NCI-H526 (cell line): ENCODE measurements at places on chromosomes 2 and 18.

- no peak for DNase-seq
Measured at GRCh38 chr2:201866643-201867473, 60.5 kb downstream of the CDK15 start.

GRCh38 chr2:64522843-64523428 is 1.2 kb upstream of the AFTPH start:
- peak; percentile 94 for DNase-seq

- no peak for DNase-seq
Measured at GRCh38 chr18:6672821-6673308, 56.7 kb upstream of the ARHGAP28 start.

DNA sequence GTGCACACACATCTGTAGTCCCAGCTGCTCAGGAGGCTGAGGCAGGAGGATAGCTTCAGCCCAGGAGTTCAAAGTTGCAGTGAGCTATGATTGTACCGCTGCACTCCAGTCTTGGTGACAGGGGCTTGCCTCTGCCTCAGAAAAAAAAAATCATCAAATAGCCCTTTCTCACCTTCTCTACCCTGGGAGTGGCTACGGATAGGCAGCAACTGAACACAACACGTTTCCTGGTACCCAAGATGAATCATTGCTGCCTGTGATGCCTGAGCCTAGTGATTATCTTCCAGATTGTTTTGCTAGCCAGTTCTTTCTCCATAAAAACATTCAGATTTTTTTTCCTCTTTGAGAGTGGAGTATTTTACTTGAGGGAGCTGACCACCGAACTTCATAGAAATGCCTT is 13.5 kb downstream of the INPP4A start:
- no peak for DNase-seq

DNA sequence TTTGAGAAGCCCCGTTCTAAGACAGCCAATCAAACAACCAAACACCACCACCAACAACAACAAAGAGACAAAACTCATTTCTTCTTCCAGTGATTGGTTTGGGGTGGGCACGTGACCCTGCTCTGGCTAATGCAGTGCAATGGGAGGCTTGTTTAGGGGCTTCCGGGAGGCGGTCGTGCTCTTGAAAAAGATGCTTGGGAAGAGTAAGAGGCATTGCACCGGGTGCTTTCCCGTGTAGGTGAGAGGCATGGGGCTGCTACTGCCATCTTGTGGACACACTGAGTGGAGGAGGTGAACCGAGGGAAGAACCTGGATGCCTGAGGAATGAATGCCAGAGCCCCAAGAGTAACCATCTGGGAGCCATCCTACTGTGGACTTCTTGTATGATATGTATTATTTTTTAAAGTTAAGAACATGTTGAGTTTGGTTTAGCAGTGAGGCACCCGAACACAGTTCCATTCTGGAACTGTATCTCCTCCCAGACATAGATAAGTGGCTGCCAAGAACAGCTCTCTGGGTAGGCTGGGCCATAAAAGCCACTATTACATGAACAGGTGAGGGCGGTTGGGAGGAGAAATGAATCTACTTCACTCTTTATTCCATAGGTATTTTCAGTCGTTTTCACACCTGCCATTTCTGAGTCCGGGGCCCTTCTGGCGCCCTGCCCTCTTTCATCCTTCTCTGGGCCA is 19.1 kb upstream of the ARHGAP25 start:
- peak; percentile 86 for DNase-seq

GRCh38 chr2:228086561-228086960 is 94.9 kb downstream of the SPHKAP start:
- no peak for DNase-seq

DNA sequence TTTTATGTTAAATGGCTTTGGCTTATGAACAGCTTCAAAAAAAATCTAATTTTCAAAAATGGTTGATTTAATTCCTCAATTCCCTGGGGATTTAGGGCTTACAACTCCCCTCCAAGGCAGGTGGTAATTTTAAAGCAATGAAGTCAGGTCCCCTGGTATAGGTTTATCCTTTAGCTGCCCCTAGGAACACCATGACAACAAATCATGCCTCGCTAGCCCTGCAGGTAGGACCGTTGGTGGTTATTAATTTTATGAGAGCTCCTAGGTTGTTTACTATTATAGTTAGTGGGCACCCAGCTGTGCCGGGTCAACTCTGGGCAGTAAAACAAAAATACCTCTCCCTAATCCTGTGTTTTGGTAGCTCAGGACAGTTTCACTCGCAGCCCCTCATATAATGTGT is 26.2 kb upstream of the MBOAT2 start:
- peak; percentile 3 for DNase-seq

DNA sequence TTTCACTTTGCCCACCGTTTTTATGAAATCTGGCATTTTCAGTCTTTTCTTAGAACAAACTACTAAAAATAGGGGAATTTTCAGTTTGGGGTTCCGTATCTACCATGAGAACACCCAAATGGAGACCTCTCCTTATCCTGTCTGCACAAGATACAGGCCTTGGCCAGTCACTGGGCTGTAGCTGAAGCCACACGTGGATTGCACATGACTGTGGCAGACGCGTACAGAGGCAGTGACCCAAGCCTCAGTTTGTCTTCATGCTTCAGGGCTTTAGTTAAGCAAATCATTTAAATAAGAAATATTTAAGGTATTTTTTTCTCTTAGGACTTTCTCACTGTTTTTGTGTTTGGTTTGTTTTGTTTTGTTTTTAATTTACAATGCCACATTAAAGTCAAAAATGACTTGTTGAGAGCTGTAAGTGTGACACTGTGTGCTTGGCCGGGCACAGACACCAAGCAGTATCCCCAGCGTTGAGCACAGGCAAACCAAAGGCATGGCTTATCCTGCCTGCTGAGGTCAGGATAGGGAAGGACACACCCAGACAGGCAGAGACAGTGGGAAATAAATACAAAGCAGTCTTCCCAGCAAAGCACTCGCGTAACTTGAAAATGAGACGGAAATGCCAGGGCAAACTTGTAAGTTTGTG is 53.3 kb downstream of the TRAPPC12 start:
- no peak for DNase-seq

DNA sequence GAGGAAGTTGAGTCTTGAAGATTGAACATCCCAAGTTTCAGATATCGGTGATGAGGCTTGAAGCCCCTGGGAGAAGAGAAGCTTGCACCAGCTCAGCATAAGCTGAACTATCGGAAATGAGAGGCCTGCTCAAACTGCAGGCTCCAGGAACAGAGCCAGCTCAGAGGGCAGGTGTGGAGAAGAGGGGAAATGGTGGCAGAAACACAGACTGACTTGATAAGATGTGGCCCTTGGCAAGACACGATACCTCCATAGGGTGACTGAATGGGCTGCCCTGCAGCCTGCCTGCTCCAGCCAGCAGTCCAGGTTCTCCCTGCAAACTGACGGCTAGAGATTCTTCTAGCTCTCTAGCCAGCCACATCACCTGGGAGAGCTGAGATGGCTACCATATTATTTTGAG is 86.6 kb downstream of the MYT1L start:
- no peak for DNase-seq

- DNase-seq: no peak
Measured at GRCh38 chr18:6004683-6005082, 109.4 kb upstream of the TMEM200C start.

- DNase-seq: no peak
Measured at GRCh38 chr18:37717656-37718055, 152.1 kb upstream of the CELF4 start.

- DNase-seq: peak; percentile 11
Measured at GRCh38 chr18:58161659-58162058, 117.6 kb downstream of the NEDD4L start.

GRCh38 chr2:24791452-24791851 is 1.7 kb downstream of the PTRHD1 start:
- DNase-seq: no peak

DNA sequence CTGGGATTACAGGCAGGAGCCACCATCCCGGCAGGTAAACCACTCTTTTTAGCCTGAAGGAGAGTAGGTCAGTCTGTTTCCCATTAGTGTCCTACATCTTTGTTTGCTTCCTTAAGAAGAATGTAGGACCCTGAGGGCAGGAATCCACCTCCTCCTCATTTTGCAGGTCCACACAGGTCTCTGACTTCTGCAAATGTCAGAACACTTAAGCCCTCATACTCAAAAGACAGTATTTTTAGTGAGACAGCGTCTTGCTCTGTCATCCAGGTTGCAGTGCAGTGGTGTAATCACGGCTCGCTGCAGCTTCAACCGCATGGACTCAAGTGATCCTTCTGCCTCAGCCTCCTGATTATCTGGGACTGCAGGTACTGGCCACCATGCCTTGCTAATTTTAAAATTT is 9.3 kb downstream of the PSTPIP2 start:
- no peak for DNase-seq

DNA sequence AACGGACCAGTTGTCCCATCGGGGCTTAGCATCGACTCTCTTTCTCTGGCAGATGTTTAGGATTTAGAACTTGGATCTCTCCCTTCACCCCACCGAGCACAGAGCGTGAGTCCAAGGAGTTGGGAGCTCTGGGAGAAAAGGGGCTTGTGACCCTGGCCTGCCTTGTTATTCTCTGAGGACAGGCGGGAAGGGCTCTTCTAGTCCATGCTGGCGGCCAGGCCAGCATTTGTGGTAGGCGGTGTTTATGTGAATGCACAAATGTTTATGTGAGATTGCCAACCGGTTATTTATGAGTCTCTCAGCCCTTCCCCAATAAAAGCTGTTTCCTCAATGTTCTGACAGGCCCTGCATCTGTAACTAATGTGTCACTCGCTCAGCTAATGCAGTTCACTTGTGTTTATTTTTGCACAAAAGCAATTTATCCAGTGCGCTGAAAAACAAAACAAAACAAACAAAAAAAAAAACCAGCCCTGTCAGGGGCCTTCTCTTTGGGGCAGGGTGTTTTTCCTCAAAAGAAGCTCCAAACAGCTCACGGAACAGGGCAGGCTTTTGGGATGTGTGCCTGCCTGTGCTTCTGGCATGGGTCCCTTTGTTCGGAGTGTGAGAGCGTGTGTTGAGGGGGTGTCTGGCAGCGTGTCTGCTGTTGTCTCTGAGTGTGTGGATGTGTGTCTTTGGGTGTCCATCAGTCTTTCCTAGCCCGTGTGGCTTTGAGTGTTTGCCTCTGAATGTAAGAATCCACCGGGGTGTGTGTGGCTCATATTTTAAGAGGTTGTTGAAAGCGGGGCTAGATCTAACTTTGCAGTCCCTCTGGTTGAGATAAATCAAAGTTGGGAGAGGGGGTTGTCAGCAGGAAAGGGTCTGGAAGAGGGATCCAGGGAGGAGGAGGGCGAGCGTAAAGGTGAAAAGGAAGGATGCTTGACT is 52.8 kb upstream of the HAAO start:
- DNase-seq: no peak

- peak; percentile 32 for DNase-seq
Measured at GRCh38 chr18:12744103-12744502, 41.3 kb downstream of the PSMG2 start.

GRCh38 chr2:209208211-209208610 is 215.6 kb upstream of the MAP2 start:
- DNase-seq: no peak

DNA sequence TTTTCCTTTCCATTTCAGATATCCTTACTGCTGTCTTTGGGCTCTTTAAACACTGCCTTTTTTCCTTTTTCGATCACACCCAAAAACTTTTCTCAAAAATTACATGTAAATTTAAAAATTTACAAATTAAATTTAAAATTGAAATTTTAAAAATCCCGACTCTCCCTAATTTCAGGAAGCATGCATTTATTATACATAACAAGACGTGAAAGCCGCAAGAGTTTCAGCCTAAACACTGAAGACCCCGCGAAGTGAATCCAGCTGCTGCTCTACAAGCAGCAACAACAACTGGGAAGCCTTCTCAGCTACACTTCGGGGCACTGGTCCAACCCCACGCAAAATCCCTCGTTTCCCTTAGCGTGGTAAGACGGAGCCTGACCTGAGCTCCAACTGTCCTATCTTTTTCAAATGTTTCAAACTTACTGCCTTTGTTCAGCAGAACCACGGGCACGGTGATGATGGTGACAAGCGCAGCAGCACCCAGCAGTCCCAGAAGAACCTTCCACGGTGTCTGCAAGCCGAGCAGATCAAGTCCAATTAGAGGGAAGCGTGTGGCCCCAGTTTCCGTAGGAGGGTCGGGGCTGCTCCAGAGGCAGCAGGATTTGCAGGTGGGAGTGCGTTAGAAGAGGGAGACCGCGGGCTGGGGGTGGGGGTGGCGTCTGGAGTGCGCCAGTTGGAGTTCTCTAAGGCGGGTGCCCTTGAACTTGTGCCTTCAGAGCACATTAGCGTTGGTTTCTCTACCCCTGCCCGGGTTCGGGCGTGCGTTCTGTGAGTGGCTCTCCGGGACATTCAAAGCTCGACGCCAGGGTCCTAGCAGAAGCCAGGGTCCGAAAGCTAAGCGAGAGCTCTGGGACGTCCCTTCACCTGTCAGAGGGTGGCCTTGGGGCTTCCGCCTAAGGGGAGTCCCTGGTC is 783 bp downstream of the DPP4 start:
- no peak for DNase-seq

GRCh38 chr18:79578396-79579260 is 101.0 kb upstream of the CTDP1 start:
- DNase-seq: no peak

DNA sequence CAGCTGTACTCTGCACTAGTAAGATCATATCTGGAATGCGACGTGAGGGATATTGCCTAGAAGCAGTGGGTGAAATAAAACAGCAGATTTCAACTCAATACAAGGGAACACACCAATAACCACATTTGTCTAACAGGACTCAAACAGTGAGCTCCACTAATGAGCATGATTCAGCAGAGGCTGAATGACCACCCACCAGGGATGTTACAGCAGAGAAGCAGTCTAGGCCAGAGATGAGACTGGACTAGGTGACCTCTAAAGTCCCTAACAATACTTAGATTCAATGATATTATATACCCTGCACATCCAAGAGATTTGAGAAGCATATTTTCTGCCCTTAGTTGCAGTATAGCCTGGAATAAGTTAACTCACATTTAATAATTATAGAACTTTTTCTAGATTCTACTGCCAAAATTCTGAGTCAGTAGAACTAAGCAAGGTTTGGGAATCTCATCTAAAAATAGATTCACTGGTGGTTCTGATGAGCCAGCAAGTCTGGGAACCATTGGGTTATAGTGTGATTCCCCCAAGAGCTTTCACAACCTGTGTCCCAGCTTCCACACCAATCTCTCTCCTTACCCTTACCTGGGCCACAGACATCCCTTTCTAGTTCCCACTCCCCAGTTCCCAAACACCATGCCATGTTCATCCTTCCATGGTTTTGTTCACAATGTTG is 6.3 kb downstream of the THOC1 start:
- no peak for DNase-seq

GRCh38 chr2:9310377-9310776 is 103.8 kb downstream of the ASAP2 start:
- no peak for DNase-seq

DNA sequence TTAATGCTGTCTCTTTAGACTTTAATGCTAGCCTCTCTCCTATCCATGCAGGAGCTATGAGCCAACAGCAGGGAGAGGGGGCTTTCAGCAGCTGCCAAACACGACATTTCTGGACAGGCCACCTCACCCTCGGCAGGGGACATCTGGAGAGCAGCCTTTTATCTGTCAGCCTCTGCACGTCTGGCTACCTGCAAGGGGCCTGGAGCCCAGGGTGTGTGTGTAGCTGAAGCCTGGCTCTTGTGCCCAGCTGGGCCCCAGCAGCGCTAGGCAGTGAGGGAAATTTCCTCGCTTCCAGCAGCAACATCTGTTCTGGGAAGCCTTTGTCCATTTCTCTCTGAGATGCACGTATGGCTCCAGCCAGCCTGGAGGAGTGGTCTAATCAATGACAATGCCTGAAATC is 728.7 kb upstream of the ID2 start:
- no peak for DNase-seq

- peak; percentile 69 for DNase-seq
Measured at GRCh38 chr2:54665436-54665856, 58.0 kb upstream of the EML6 start.
